ENCODE measurements at places on chromosomes 7 and 10.

DNA sequence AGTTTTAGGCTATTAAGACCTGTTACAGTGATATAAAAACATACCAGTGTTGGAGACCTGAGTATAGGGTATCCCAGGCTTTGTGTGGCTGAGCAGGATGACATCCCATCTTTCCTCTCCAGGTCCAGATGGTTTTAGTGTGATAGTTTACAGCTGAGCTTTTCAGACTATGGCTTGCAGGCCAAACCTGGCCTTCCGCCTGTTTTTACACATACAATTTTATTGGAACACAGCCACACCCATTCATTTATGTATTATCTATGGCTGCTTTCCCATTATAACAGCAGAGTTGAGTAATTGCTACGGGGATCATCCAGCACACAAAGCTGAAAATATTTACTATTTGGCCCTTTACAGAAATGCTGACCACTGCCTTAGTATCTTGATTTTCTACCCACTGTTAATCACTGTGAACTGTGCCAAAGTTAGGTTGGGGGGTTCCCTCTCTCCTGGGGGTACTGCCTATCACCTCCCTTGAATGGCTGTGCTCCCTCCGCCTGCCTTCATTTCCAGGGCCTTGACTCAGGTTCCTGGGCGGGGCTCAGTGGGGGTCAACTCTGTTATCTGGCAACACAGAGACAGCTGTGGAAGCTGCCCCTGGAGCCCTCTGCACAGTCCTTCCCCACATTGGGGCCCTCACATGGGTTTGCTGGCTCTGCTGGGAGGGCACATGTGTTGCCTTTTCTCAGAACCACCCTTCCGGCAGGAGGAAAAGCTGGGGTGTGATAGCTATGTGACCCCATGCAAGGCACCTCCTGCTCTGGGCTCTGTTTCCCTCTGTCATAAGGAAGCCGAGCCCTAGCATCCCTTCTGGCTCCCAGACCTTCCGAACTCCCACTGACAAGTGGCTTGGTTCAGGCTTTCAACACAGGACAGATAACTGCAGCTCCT is 40.3 kb upstream of the SH2D4B start:
- DNase-seq: peak; percentile 58

GRCh38 chr10:50674469-50675254 is 50.9 kb upstream of the SGMS1 start:
- no peak for DNase-seq

DNA sequence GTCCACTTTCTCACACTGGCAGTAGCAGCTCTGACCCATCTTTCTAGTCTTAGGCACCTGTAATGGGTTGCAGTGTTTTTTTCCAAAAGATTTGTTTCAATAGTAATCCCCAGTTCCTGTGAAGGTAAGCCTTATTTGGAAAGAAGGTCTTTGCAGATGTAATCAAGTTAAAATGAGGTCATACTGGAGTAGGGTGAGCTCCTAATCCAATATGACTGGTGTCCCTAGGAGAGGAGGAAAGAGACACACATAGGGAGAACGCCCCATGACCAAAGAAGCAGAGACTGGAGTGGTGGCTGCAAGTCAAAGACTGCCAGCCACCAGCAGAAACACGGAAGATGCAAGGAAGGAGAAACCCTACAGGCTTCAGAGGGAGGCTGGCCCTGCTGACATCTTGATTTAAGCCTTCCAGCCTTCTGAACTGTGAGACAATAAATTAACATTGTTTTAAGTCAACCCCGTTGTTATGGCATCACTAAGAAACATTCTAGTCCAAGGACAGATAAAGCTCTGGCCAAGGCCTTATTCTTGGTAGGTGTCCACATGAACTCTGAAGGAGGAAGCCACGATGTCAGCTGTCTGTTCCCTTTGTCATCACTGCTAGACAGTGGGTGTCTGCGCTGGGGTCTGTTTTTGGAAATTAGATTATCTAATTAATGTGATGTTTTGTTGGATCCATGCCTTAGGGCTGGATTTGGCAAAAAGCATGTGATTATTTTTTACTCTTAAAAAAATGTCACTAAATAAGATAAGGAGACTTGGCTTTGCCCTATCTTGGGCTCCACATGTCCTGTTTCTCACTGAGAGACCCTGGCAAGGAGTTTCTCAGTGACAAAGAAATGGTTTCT is 214.9 kb downstream of the KCNMA1 start:
- DNase-seq: peak; percentile 75

DNA sequence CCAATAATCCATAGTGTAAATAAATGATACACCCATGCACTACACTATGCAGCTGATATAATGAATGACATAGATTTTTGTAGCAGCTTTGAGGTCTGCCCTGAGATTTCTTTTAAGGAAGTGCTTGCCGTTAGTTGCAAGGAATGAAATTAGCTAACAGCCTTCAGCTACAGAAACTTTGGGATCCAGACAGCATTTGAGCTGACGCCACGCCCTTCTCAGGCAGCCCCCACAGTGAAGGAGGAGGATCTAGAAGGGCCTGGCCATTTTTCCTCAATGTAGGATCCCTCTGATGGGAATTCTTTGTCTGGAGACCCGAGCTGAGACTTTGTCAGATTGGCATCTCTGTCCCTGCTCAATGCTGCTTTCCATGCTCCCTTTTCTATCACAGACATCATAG is 6.1 kb upstream of the PDK4 start:
- DNase-seq: no peak

DNA sequence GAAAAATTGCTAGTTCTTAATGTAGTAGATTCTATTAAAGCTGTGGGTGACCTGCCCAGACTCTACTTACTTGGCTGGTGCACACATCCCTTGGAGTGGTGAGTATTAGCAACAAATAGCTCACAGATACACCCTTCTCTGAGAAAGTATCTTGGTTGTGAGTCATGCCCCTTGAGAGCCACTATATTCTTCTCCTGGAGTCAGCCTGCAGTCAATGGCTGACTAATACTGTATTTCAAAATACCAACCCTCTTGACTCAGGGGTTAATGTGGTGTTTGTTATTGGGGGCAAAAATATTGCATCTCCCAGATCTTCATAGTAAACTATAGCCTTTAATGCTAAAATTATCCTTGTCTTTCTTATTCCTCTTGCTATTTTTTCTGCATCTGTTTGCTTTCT is 354.9 kb downstream of the BMPER start:
- peak; percentile 96 for DNase-seq

DNA sequence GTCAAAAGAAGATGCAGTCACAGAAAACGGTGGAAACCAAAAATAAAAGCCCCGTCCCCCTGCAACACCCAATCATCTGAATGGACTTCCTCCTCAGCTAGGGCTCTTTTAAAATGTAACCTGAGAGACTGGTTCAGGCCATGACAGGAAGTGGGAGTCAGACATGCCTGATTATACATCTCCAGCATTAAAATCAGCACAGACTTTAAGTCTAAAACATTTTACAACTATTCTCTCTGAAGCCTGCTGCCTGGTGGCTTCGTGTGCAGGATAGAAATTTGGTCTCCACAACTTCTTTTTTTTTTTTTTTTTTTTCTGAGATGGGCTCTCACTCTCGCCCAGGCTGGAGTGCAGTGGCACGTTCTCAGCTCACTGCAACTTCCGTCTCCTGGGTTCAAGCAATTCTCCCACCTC is 30.3 kb downstream of the HACD1 start:
- DNase-seq: peak; percentile 6

- peak; percentile 31 for DNase-seq
These were observed 1140.9 kb downstream of the XPNPEP1 start for GRCh38 chr10:108782411-108782810.

DNA sequence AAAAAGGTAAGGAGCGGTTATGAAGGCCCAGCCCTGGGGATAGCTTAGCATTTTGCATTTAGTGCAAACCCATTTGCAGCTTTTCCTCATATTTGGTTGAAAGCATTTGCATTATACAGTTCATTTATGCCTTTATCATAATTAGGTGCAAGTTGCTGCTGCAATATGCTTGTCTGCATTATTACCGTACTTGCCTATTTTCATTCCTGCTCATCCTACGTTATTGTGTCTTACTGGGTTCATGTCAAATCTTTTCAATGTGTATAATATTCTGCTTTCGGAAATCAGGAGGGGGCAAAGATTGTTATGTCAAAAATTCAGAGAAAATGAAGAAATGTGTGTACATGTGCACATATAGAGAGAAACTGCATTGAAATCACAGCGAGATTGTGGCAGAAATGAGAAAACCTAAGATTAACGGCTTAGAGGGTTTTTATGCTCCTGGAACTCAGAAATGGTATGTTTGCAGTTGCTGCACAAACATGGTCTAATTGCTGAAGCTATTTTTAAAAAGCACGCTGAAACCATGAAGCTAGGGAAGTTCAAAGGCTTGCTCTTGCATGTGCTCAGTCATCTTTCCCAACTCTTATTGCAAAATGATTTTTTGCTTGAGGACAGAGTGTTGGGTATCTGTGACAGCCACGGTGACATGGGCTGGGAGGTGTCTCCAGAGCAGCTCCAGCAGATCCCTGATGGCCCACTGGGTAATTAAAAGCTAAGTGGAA is 613.2 kb downstream of the SDK1 start:
- no peak for DNase-seq

- peak; percentile 85 for DNase-seq
These were observed 86.6 kb downstream of the STRA8 start for GRCh38 chr7:135320268-135320667.

DNA sequence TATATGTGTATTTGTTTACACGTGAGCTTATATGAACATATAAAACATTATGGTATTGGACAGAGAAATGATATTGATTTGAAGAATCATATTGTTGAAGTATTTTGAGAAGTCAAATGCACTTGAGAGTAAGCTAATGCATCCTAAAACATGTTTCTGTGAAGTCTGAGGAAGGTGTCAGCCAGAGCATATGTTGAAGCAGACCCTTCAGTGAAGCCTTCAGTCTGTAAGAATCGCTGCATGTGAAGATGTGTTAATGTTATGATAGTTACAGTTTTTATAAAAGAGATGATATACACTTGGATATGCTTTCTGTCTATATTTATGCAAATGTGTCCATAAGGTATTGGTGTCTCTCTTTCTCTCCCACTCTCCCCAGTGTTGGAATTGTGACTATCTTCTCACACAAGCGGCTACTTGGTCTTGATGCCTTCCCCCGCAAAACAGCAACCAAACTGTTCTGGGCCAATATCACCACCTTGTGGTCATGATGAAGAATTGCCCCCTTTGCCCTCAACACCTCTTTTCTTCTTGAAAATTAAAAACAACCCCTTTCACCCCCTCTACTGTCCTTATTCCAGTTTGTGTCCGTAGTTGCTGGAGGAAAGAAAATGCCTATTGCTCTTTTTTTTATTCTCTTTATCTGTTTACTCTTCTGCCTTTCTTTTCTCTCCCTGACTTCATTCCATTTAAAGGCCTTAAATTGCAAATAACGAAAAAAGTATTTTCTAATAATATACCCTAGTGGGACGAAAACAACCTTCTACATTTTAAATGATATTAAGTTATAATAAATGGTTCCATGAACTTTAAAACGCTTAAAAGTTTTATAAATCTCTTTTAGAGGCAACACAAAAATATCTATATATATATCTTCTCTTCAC is 64.9 kb downstream of the IKZF1 start:
- no peak for DNase-seq

GRCh38 chr10:44811072-44811471 is 100.1 kb upstream of the TMEM72 start:
- no peak for DNase-seq

DNA sequence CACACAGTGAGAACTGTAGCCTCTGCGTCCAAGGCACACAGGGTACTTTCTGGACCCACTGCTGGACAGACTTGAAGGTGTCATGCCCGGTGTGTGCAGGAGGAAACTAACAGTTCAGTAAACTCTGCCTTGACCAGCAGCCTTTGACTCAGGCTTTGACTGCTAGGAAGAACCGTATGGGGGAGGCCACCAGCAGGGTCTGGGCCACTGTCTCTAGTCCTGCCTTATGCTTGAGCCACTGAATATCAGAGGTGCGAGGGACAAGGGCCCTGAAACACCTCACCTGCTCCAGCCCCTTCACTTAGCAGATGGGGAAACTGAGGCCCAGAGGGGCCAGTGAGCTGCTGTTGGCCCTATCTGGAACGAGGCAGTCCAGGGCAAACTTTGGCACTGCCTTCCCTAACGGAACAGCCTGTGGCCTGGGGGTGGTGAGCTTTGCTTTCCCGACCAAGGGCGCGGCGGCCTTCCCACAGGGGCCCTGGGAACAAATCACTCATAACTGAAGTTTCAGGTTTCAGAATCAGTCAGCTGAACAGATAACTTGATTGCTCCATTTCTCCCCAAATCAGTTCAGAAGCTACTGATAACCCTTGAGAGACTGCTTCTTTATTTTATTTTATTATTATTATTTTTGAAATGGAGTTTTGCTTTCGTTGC is 130.0 kb downstream of the FAM53B start:
- no peak for DNase-seq

- no peak for DNase-seq
These were observed 256.2 kb upstream of the FERD3L start for GRCh38 chr7:19401461-19401860.

GRCh38 chr7:135420786-135421185 is 89.1 kb downstream of the CNOT4 start:
- peak; percentile 7 for DNase-seq

GRCh38 chr10:93968540-93968945 is 25.2 kb upstream of the PLCE1 start:
- no peak for DNase-seq

GRCh38 chr10:53434413-53434812 is 661.8 kb upstream of the MBL2 start:
- DNase-seq: no peak

- peak; percentile 24 for DNase-seq
These were observed 51.4 kb downstream of the BTAF1 start for GRCh38 chr10:91974960-91975359.

DNA sequence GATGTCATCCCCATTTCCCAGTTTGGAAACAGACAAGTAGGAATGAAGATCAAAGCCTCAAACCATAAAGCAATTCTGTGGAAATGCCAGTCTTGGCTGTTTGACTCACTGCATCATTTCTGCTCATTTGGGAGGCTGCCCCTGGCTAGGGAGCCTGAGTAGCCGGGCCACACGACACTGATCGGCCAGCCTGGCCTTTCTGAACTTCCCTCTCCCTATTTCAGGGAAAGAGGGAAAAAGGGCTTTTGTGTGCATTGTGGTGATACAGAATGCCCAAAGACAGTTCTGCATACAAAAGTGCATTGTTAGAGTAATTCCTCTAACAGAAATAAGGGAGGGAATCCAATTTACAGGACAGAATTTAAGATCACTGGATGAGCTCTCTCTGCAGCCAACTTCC is 41.7 kb upstream of the OPALIN start:
- no peak for DNase-seq

DNA sequence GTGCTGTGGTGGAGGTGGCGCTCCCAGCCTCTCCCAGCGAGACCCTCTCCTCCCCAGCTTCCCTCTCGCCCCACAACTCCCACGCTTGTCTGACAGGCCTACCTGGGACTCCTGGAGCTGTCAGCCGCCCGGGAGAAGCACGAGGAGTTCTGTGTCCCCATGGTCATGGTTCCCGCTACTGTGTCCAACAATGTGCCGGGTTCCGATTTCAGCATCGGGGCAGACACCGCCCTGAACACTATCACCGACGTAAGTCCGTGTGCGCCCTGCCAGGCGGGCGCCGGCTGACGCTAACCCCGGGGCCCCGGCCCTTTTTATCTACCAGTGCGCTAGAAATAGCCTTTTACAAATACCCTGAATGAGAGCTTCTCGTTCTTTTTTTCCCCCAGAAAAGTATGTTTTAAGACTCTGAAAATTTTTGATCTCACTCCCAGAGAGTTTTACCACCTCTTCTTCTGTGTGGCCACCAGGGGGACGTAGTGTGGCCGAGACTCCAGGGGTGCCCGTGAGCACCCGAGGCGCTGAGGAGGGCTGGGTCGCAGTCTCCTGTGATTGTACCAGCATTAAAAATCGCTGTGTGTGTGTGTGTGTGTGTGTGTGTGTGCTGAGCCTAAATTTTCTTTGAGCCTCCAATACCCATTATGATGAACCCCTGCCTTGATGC is 52.6 kb downstream of the PFKP start:
- peak; percentile 27 for DNase-seq

Data from amniotic epithelial cell (primary cell).